Esophagus mucosa (tissue), 1 donor: ENCODE measurements at places on chromosomes 11 and 22. TPM values are rescaled to one million over a fixed set of nuclear protein-coding genes. Genes with fewer than 3 reads are reported as not detected.
A peak's percentile ranks its signal among the peaks of the same experiment; 100 is the strongest.

WNT11 gene
- total RNA-seq, result 0.08 TPM

DNA sequence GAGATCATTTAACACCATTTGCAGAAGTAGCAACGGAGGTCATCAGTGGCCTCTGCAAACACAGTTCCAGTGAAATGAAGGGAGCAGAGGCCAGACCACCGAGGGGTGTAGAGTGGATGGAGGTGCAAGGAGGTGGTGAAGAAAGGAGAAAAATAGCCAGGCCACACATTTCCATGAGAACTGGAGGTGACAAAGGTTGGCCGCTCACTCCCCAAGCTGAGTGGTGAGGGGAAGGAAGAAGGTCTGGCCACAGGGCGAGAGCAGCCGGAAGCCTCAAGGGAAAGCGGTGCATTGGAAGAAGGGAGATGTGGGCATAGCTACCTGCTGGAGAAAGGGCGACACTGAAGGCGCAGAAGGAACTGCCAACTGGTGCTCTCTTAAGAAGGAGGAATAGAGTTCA lies 20.1 kb upstream of the TMPRSS4 start:
- no peak for ATAC-seq

DNA sequence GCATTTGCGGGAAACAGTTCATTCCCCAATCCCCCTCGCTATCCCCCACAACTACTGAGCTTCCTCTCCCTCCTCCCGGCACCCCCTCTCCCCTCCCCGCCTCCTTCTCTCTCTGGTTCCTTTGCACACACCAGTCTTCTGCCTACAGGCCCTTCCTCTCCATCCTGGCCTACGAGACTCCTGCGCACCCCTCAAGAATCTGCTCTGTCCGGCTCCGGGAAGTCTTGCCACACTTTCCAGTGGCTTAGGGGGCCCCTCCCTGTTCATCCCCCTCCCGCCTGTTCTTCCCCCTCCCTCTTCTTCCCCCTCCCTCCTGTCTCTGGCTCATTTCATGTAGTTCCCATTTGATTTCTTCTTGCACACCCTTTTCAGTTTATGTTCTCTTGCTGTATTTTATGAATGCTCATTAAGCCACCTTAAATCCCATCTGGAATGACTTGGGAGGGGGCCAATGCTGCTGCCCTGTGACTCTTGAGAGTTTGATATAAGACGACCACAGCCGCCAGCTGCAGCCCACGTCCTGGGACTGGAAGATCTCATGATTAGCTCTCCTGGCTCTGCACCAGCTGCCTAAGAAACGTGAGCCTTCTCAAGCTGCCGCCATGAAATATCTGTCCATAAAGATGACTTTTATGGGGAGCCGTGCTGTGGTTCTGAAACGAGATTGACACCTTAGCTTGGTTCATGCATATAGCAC lies 50.9 kb downstream of the RPS6KA4 start:
- no peak for ATAC-seq

DNA sequence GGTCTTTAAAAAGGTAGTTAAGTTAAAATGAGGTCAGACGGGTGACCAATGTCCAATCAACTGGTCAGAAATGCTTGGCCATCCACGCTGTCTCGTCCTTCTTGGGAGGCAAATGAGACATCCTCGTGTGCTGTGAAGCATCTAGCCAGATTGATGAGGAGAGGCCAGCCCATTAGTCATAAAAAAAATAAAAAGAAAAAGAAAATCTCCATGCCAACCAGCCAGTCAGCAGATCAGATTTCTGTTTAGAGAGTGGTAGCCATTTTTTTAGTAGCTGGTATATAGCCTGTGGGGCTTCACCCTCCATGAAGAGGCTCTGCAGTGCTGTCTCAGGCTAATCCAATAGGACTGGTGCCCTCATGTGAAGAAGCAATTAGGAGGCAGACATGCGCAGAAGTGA lies 343.1 kb upstream of the SYN3 start:
- no peak for ATAC-seq

DNA sequence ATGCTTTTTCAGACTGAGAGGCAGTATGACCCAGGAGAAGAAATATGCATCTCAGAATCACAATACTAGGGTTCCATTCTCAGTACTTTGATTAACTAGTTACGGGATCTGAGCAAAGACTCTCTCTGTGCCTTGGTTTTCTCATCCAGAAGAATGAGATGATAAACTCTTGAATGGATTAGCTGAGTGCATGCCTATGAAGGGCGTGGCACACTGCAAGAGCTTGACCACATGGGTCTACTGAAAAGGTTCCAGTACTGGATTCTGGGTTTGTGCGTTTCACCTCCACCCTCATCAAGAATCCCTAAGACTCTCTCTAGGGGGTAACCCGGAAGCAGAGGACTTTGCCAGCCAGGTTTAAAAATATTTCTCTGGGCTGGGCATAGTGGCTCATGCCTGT lies 25.6 kb downstream of the PGA5 start:
- ATAC-seq, result peak; percentile 37
